ENCODE measurements at places on chromosomes 7 and 10.
A peak's percentile ranks its signal among the peaks of the same experiment; 100 is the strongest.

GRCh38 chr10:82660205-82660604, 785.2 kb downstream of the NRG3 start:
- DNase-seq = no peak

- no peak for DNase-seq
Measured at GRCh38 chr10:48289501-48290238, 15.2 kb upstream of the FRMPD2 start.

GRCh38 chr7:132133501-132133900, 442.8 kb downstream of the PLXNA4 start:
- no peak for DNase-seq

DNA sequence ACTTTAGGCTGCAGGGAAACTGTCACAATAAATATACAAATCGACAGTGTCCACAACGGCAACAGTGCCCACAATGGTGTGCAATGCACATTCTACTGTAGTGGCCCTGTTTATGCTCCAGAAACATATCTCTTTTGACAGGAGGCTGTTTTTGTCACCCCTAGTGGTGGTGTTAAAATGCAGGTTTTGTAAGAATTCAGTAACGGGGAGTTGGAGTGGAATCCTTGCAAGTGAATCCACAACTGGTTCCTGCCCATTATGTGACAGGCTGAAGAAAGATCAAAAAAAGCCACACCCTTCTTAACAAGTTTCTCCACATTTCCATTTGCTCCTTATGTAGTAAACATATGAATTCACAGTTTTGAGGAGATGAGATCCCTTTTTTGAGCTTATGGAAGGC, 58.5 kb downstream of the BEND7 start:
- no peak for DNase-seq

- no peak for DNase-seq
Measured at GRCh38 chr7:92754919-92755581, 81.3 kb downstream of the CDK6 start.

- DNase-seq = no peak
Measured at GRCh38 chr7:116443101-116443523, 56.4 kb upstream of the CAV2 start.

DNA sequence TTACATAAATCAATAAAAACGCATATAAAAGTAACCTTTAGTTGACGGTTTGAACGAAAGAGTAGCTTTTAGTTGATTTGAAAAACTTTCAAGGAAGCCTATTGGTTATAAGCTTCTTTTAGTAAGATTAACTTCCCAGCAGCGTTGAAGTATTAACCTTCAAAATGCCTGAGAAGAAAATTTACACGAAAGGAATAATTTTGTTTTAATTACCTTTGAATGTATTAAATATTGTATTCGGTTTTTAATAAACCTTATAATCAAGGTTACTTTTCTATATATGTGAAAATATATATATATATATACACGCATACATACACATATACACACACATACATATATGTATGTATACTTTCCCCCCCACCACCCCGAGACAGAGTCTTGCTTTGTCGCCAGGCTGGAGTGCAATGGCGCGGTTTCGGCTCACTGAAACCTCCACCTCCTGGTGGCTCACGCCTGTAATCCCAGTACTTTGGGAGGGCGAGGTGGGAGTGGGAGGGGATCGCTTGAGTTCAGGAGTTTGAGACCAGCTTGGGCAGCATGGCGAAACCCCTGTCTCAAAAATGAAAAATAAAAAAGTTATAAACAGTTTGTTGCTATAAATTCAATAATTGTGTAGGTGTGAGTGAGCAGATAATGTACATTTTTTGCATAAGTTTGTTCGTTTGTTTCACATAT, 57.6 kb upstream of the EZH2 start:
- DNase-seq = peak; percentile 20
